CD4-positive, alpha-beta T cell treated with Interleukin-4 for 1 hour (primary cell): ENCODE measurements at places on chromosomes 1 and 21.

- DNase-seq = peak; percentile 88
Measured at GRCh38 chr1:40385437-40386358, 12.2 kb downstream of the SMAP2 start.

DNA sequence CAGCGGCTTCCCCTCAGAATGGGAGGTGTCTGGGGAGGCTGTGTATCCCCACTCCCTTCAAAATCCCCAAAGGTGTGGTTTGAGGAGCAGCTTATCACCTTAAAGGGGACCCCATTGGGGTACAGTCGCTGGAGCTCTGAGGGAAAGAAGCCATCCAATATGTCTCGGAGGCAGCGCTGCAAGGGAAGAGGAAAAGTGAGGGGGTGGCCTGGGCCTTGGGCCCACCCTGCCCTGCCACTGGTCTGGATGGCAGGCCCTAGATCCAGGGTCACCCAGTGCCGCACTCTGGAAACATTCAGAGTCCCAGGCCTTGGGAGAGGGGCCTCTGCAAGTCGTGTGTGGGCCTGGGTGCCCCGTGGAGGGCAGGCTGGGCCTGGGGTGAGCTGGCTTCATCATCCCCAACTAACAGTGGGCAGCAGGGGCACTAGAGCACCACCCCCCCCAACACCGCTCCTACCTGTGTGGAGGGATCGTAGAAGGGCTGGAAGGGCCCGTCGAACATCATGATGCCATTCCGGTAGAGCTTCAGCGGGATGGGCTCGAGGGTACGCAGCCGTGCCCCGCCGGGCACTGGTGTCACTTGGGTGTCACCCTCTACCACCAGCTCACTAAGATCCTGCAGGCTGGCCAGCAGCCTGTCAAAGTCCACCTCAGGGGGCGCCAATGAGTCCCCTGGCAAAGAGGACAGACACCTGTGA, 5.6 kb downstream of the SH3BGRL3 start:
- peak; percentile 35 for DNase-seq

DNA sequence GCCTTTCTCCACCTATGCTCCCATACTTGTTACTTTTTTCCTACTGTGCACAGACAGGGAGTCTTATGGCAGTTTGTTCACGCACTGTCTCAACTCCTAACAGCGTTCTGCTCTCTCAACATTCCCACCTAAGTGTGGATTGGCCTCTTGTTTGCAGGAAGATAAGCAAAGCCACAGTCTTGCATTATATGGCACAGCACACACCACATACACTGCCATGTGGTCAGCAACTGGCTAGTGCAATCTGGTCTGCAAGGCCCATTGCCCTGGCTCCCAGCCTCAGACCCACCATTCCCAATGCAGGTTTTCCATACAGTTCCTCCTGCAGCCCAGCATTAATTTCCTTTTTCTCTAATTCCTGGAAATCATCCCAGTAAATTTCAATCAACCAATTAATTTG, 38.3 kb upstream of the LAMC2 start:
- no peak for DNase-seq

GRCh38 chr1:157090771-157091170, 8.8 kb downstream of the ETV3L start:
- DNase-seq = no peak

DNA sequence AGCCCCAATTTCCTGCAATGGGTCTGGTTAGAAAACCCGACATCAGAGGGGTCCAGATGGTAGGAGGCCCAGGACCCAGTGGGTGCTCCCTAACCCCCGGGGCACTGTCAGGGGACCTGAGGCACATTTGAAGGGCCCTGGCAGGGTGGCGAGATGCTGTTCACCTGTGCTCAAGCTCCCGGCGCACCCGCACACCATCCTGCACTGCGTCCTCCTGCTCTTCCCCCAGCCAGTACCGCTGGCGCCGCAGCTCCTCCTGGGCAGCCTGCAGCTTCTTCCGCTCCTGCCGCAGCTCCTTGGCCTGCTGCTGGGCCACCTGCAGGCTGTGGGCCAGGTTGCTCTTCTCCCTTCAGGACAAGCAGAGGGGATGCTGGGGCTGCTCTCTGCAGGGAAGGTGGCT, 36.0 kb downstream of the RNU1-1 start:
- no peak for DNase-seq
